Transverse colon (tissue), 4 donors: ENCODE measurements at places on chromosomes 3 and 15. TPM values are rescaled to one million over a fixed set of nuclear protein-coding genes. Genes with fewer than 3 reads are reported as not detected.

DNA sequence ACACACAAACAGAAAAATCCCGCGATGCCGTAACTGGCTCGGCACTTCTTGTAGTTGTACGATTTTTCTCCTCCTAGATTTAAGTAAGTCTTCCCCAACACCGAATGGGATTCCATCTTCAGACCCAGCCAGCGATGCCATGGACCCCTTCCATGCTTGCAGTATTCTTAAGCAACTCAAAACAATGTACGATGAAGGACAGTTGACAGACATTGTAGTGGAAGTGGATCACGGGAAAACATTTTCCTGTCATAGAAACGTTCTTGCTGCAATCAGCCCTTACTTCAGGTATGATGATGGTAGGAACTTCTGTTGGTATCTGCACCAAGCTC, 763 bp downstream of the KBTBD8 start:
- H3K27ac ChIP-seq, result peak overlapping the region; percentile 90
- peak overlapping the region; percentile 94 for H3K4me3 ChIP-seq
- H3K27me3 ChIP-seq, result peaks cover 19% of the 10 kb centered on the region
- H3K36me3 ChIP-seq, result no peaks in the 10 kb centered on the region
- peaks cover 8% of the 10 kb centered on the region for H3K4me1 ChIP-seq

- DNase-seq, result no peak
- H3K4me3 ChIP-seq, result no peak overlapping the region
- H3K27me3 ChIP-seq, result no peaks in the 10 kb centered on the region
- no peak overlapping the region for H3K27ac ChIP-seq
- H3K4me1 ChIP-seq, result no peaks in the 10 kb centered on the region
Observed at GRCh38 chr3:157493627-157494550, 9.3 kb downstream of the VEPH1 start.

DNA sequence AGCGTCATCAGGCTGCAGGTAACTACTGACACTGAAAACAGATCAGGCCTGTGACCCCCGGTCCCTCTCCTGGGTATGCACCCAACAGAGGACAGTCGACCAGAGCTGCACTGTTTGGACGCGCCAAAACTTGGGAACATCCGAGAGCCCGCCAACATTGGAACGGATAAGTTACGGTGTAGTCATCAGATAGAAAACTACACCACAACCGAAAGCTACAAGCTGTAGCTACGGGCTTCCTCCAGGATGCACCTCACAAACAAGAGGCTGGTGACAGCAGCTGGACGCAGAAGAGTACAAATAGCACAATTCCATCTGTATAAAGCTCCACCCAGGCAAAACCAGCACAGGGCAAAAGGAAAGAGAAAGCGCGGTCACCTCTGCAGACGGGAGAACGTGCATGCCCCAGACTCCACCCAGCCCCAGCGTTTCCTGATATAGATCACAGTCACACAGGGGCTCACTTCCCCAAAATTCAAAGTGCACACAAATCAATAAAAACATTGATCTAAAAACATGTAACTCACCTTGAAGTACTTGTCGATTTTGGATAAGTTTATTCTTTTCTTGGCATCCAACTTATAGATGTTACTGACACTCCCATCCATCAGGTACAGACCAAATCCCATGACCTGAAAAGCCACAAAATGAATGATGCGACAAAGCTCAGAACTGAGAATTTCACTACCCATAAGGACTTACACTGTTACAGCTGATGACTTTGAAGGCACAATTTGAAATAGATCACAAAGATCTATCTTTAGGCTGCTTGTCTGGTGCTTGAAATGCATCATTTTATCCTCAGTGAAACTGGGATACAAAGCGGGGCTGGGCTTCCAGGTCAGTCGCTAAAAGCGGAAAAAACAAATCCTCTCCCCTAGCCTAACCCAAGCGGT, 43.3 kb downstream of the CYFIP1 start:
- DNase-seq, result no peak
- no peaks in the 10 kb centered on the region for H3K27me3 ChIP-seq
- H3K36me3 ChIP-seq, result no peaks in the 10 kb centered on the region
- no peaks in the 10 kb centered on the region for H3K4me1 ChIP-seq
- no peak overlapping the region for H3K27ac ChIP-seq
- H3K4me3 ChIP-seq, result no peak overlapping the region

- H3K4me1 ChIP-seq, result no peaks in the 10 kb centered on the region
- no peak overlapping the region for H3K27ac ChIP-seq
- peaks cover 58% of the 10 kb centered on the region for H3K36me3 ChIP-seq
- no peak overlapping the region for H3K4me3 ChIP-seq
- no peaks in the 10 kb centered on the region for H3K27me3 ChIP-seq
Observed at GRCh38 chr15:85133709-85134108, 152.1 kb downstream of the PDE8A start.

Gene FOXB1
- not detected for total RNA-seq

DNA sequence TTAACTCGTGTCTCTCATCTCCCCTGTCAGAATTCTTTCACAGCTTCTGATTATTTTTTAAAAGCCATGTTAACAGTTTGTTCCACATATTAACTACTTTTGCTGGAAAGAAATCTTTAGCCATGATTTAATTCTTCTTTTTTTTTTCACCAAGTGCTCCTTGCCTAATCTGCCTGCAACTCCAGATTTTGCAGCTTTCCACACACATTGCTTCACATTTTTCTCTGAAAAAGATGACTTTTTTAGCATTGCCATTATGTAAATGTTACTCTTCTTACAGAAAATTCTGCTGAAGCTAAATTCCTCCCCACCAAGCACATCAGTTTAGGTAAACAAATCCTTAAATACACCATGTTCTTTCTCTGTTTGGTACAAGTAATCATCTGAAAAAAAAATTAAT, 23.4 kb upstream of the PPARG start:
- H3K4me3 ChIP-seq, result no peak overlapping the region
- H3K36me3 ChIP-seq, result no peaks in the 10 kb centered on the region
- no peaks in the 10 kb centered on the region for H3K4me1 ChIP-seq
- H3K27me3 ChIP-seq, result no peaks in the 10 kb centered on the region
- H3K27ac ChIP-seq, result no peak overlapping the region
- no peak for DNase-seq

- no peaks in the 10 kb centered on the region for H3K4me1 ChIP-seq
- H3K27ac ChIP-seq, result no peak overlapping the region
- no peaks in the 10 kb centered on the region for H3K36me3 ChIP-seq
- DNase-seq, result no peak
- no peak overlapping the region for H3K4me3 ChIP-seq
Observed at GRCh38 chr3:5791558-5791957, 604.1 kb downstream of the EDEM1 start.

Gene SAMMSON
- total RNA-seq, result not detected

DNA sequence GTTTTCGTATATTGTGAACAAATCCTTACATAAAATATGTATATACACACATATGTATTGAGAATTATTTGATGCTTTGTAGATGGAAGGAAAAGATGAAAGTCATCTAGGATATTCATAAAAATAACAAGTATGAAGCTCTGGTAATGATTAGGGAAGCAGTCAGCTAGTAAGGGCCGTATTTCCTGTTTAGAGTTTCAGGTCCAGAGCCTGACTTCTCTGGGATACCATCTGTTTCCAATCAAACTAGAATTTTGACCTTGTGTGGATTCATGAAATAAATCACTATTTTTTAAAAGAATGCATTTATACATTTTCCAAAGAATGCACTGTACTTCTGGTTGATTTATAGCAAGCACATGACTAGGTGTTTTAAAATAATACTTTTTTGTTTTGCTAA, 156.1 kb upstream of the CGNL1 start:
- no peaks in the 10 kb centered on the region for H3K36me3 ChIP-seq
- peaks cover 14% of the 10 kb centered on the region for H3K4me1 ChIP-seq
- no peak overlapping the region for H3K27ac ChIP-seq
- H3K4me3 ChIP-seq, result no peak overlapping the region
- DNase-seq, result no peak

Gene GOLGA8M
- total RNA-seq, result not detected

GRCh38 chr3:119157971-119158370, 12.0 kb downstream of the TEX55 start:
- no peaks in the 10 kb centered on the region for H3K4me1 ChIP-seq
- H3K27ac ChIP-seq, result no peak overlapping the region
- DNase-seq, result no peak
- H3K27me3 ChIP-seq, result no peaks in the 10 kb centered on the region
- H3K36me3 ChIP-seq, result no peaks in the 10 kb centered on the region

Gene TTC14
- total RNA-seq, result 54.9 TPM

DNA sequence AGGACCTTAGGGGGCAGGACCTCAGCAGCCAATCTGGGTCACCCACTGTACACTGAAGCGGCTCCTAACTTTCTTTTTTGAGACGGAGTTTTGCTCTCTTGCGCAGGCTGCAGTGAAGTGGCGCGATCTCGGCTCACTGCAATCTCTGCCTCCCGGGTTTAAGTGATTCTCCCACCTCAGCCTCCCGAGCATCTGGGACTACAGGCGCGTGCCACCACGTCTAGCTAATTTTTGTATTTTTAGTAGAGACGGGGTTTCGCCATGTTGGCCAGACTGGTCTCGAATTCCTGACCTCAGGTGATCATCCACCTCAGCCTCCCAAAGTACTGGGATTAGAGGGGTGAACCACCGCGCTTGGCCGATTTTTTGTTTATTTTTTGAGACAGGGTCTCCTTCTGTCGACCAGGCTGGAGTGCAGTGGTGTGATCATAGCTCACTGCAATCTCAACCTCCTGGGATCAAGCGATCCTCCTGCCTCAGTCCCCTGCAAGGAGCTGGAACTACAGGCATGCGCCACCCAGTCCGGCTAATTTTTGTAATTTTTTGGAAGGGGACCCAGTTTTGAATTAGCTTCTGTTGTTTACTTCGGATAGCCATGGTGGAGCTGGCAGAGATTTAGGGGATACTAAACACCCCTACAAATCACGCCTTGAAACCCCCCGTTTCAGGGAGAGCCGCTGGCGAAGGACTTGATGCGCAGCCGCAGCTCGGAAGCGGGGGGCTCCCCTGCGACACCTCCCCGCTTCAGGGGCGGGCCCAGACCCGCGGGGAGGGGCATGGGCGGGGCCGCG, 1.5 kb upstream of the CLK3 start:
- no peaks in the 10 kb centered on the region for H3K27me3 ChIP-seq
- H3K4me1 ChIP-seq, result peaks cover 25% of the 10 kb centered on the region
- peak overlapping the region; percentile 97 for H3K27ac ChIP-seq
- H3K4me3 ChIP-seq, result peak overlapping the region; percentile 80
- no peaks in the 10 kb centered on the region for H3K36me3 ChIP-seq
- no peak for DNase-seq

- H3K27me3 ChIP-seq, result peaks cover 3% of the 10 kb centered on the region
- H3K27ac ChIP-seq, result peak overlapping the region; percentile 93
- no peaks in the 10 kb centered on the region for H3K36me3 ChIP-seq
- peaks cover 40% of the 10 kb centered on the region for H3K4me1 ChIP-seq
- peak overlapping the region; percentile 91 for H3K4me3 ChIP-seq
Observed at GRCh38 chr15:64842986-64843561, 1.4 kb downstream of the PLEKHO2 start.

DNA sequence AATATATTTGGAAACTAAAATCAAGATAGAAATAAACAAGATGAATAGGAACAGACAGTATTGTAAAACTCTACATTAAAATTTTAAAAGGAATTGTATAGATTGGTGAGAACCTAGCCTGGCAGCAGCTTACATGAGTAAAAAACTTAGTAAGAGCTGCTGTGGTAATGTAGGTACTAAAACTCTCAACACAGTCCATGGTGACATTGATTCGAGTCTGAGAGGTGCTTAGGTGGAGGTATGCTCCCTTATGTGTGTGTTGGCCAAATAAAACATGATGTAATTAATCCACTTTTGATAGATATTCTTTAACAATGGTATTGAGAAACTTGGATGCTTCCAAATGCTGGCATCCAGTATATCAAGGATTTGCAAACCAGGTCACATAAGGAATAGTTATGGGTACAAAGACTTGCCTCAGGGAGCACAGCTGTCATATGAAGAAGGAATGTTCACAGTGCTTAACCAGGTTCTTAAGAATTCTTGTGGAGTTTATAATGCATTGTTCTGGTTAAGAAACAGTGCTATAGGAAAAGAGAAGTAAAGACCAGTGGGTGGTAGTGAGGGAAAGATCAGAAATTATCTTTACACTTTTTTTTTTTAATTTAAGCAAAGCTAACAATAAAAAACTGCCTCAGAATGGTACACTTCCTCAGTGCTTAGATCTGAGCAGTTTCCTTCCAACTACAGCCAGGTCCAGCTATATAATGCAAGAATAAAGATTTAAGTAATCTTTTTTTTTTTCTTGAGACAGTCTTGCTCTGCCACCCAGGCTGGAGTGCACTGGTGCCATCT, 24.6 kb upstream of the IL20RB start:
- H3K36me3 ChIP-seq, result no peaks in the 10 kb centered on the region
- H3K4me1 ChIP-seq, result peaks cover 47% of the 10 kb centered on the region
- no peak overlapping the region for H3K27ac ChIP-seq
- no peak for DNase-seq
- no peak overlapping the region for H3K4me3 ChIP-seq

DNA sequence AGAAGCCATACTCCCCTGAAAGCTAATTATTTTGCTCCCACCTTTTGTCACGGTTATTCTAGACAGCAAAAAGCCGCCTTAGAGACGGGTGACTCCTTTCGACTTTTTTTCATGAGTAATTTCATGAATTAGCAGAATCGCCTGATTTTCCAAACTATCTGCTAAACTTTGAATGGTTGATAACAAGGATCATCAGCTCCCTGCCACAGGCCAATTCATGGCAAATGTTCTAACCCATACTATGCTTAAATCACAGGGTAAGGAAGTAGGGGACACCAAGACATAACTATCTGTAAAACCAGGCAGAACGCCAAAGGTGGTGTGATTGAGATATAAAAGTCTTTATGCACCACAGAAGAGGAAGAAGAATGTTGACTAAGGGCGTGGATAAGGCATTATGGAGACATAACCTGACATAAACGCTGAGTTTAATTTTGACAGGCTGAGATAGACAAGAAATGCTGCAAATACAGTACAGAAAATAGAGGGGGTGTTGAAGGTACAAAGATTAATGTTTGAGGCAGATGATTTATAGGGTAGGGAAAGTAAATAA, 891 bp upstream of the DMXL2 start:
- H3K4me3 ChIP-seq, result peak overlapping the region; percentile 88
- peak; percentile 67 for DNase-seq
- H3K27ac ChIP-seq, result peak overlapping the region; percentile 88
- no peaks in the 10 kb centered on the region for H3K27me3 ChIP-seq
- no peaks in the 10 kb centered on the region for H3K36me3 ChIP-seq
- H3K4me1 ChIP-seq, result peaks cover 14% of the 10 kb centered on the region

DNA sequence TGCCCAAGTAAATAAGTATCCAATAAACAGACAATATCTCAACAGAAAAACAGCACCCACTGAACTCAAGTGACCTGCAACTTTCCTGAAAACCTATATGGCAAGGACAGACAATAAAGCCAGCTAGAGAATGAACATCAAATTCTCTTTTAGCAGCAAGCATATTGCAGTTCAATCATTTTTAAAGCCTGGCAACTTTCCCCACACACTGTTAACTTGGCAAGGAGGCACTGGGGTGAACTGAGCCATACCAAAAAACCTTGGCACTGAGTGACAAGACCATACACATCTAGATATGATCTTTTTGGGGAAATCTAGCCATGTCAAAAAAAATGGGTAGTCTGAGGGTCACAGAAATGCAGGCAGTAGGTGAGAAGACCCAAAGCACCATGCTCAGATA, 174.6 kb downstream of the STT3B start:
- no peaks in the 10 kb centered on the region for H3K36me3 ChIP-seq
- no peak overlapping the region for H3K27ac ChIP-seq
